ENCODE measurements at places on chromosomes 16 and 17.

DNA sequence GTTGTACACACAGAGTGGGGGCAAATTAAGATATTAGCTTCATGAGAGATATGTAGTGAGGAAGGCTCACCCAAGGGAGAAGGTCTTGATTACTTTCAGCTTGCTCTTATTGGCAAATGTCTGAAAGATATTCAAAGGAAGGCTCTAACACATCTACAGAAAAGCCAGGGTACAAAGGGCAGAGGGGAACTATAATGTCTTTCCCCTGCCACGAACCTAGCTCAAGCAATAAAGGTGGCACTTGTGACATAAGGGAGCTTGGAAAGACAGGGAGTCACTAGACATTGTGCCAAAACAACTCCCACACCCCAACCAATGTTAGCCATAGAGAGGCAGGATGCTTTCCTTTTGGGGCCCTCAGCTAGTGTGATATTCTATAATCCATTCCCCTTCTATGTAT is 52.2 kb upstream of the SOX9 start:
- DNase-seq, result no peak

DNA sequence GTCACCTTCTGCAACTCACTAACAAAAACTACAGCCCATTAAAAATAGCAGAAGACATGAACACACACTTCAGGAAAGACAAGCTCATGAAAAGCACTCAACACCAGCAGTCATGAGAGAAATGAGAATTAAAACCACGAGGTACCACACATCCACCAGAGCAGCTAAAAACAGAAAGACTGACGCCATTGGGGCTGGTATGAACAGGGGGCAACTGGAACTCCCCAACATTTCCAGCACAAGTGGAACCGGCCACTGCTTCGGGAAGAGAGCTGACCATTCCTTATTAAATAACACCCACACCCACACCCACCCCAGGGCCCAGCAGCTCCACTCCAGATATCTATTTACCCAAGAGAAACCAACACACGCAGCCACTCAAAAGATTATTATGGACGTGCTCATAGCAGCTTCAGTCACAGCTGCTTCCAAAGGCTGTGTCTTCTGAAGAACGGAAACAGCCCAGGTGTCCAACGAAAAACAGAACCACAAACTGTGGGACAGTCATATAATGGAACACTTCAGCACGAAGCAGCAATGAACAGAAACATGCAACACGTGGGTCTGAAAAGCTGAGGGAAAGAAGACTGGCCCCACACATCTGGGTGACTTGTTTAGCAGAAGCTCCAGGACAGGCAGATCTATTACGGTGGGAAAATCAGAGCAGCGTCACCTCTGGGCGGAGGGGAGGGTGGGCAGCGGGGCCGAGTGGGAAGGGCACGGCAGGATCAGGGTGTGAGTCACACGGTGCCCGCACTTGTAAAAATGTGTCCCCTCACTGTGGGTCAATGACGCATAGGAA is 41.1 kb downstream of the KLHDC4 start:
- peak; percentile 36 for DNase-seq

DNA sequence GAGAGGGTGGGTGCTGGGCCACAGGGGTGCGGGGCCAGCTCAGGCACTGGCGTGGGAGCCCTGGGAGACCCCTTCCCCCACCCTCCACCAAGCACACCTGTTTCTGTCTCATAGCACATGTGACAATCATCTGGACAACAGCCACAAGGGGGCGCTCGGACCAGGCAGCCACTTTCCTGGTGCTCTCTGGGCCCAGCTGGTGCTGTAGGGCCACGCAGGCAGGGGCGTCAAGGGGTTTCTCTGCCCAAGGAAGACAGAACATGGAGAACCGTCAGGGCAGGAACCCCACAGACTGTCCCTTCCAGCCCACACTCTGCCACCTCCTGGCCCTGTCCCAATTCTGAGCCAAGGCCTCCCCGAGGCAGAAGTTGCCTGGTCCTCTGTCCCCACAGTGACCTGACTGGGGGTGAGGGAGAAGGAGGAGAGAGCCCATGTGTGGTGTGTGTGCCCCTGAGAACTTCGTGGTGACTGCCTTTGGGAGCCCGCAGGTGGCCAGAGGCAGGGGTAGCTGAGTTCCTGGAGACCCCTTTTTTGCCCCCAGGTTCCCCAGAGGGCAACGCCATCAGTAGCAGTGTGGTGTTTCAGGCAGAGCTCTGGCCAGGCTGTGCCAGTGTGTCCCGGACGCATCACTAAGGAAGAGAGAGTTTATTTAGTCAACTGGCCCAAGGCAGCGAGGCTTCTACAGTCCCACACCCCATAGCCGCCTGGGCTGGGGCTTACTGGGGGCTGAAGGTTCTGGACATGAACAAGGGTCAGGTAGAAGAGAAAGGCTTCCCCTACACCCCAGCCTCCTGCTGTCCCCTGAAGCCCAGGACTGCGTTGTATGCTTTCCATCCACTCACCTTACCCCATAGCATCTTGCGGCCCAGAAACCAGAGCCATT is 3.1 kb upstream of the SETD6 start:
- peak; percentile 65 for DNase-seq

GRCh38 chr16:77207030-77207429 is 7.8 kb downstream of the SYCE1L start:
- DNase-seq, result no peak

DNA sequence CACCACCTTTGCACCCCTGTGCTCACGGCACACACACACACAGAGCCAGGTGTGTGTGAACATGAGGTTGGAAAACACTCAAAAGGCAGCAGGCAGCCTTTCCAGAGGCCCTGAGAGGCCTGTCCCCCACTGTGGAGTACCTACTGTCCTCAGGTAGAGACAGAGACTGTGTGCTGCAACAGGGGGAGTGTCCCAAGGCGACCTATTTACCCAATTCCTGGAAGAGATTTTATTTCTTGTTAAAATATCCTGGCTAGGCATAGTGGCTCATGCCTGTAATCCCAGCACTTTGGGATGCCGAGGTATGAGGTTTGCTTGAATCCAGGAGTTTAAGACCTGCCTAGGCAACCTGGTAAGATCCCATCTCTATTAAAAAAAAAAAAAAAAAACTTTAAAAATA is 108.5 kb downstream of the COPRS start:
- DNase-seq, result no peak

DNA sequence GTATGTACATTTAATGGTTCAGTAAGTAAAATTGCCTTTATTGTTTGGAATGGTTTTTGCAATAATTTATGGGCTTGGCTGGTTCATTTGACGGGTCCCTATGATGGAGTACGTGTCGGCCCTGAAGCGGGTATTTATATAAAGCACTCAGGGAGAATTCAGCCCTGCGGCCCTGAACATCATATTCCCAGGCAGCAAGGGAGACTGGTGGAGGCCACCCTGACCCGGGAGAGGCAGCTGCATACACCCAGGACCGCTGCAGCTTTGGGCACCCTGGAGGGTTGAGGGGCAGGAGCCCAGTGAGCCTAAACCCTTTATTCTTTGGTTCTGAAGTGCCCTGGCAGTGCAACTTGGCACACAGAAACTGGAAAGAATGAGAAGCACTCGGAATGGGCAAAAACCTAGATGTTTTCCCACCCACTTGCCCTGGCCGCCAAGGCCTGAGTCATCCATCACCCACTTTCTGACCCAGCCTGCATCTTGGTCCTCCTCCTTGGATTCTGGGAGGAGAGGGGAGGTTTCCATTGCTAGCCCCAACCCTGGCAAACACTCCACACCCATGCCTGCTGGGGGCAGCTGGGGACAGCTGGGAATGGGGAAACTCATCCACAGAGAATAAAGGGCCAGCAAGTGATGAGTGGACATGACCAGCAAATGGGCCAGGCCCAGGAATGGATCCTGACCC is 162.2 kb upstream of the TNRC6C start:
- DNase-seq, result no peak

All from activated CD8-positive, alpha-beta memory T cell treated with anti-CD3 and anti-CD28 coated beads for 4 hours (primary cell).